Activated naive CD4-positive, alpha-beta T cell (primary cell): ENCODE measurements at places on chromosomes 5 and 9.

DNA sequence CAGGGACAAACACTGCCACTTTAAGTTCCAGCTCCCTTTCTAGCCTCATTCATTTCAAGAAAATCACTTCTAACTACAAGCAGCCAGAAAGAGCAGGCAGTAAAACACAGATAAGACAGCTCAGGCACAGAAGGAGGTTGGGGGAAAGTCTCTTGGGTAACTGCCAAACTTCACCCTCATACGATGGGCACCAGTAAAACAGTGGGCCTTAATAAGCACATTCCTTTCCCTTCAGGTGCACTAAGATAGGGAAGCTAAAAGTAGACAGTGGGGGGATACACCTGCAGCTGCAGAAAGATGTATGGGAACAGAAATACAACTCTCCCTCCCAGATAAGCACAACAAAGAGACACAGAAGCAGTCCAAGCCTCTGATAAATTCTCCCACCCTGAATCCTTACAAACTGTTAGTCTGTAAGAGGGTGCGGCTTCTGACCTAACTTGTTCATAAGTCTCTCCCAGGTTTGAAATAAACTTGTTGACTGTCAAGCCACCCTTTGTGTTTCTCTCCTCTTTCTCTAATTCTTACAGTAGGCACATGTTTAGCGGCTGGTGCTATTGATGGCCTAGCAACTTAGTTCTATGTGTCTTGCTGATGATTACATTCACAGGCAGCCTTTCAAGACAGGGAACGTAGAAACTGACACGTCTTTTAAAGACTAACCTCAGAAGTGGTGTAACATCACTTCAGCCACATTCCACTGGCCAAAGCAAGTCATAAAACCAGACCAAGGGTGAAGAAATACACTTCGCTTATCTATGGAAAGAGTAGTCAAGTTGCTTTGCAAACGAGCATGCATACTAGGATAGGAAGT lies 6.8 kb upstream of the CKS2 start:
- DNase-seq, result no peak

DNA sequence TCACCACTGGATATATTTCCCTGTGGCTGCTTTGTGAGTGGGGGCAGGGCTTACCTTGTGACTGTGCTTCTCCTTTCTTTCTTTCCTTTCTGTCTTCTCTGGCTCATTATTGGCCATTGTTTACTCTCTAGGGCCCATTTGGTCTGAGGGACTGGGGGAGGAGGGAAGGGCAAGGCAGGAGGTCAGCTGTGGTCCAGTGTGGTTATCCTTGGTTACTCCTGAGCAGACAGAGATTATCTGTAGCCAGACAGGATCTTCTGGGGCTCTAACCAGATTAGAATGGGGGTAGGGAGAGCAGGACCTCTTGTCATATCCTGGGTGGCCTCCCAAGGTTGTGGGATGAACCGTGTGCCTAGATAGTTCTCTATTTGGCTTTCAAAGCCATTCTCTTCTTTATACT lies 71.2 kb downstream of the ANKRD55 start:
- DNase-seq, result no peak

DNA sequence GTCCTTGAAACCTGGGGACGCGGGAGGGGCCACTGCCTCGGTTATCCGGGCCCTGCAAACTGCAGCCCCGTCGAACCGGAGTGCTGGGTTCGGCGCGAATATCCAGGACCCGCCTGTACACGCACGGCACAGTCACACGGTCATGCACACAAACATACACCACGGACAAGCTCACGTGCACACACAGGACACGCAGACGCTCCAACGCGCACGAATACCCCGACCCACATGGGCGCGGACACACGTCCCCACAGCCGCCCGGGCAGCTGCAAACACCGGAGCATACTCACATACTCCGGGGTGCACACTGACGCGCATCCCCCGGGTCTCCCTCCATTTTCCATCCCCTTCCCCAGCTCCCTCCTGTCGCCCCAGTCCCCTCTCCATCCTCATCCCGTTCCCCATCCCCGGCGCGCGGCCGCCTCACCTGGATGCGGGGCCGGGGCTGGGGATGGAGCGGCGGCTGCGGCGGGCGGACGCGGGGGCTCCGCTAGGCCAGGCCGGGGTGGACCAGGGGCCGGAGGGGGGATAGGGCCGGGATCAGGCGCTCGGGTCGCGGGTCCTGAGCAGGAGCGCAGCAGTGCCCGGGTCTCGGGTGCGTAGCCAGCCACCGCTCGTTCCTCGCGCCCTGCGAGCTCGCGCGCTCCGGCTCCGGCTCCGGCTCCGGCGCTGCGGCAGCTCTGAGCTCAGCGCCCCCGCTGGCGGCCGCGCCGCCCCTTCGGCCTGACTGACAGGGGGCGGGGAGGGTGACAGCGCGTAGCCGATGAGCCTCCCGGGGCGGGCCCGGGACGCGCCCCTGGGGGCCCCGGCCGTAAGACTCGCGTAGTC lies at the start of the genes EIF4E1B and SNCB:
Gene EIF4E1B (plus strand): TSS at position 823 of the 828 bp plus-strand sequence. CDS start 12,113 bp downstream, outside the sequence.
Gene SNCB (minus strand): TSS at position 682 of the 828 bp plus-strand sequence. CDS start 880 bp downstream, outside the sequence.
- DNase-seq, result no peak

- no peak for DNase-seq
These were observed 80.0 kb upstream of the GRHPR start for GRCh38 chr9:37342493-37342892.

- no peak for DNase-seq
These were observed 564.8 kb downstream of the ACTL7B start for GRCh38 chr9:108290839-108291585.

- DNase-seq, result no peak
These were observed 74.3 kb upstream of the SSBP2 start for GRCh38 chr5:81825237-81825636.

DNA sequence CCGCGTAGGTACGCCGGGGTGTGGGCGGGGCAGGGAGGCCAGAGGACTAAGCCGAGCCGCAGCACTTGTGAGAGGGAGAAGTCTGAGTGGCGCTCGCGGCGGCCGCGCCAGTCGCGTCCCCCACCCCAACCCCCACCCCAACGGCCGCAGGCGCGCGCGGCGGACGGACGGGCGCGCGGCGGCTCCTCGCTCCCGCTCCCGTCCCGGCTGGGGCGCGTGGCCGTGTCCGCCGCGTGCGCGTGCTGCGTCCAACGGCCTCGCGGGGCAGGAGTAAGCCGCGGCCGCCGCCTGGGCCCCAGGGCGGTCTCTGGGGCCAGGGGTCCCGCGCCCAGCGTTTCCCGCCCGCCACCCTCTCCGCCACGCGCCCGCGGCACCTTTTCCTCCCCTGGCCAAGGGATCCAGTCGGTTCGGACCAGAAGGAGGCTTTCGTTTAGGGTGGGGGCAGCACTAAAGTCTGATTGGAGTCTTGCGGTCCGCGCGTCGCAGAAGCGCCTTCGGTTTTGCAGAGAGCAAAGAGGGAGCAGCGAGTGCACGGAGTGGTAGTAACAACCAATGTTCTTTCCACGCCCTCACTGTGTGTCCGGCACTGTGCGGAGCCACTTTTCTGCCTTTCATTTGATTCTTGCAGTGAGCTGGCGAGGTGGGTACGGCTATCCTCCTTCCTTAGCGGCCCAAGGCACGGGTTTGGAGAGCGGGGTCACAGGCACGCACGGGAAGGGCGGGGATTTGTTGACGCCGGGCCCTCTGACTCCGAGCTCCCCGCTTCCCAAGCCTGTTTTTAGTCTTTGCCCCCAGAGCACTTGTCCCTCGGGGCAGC lies 483 bp downstream of the G3BP1 start:
- peak; percentile 34 for DNase-seq

GRCh38 chr5:148382961-148383360 lies 797 bp upstream of the FBXO38 start:
- DNase-seq, result no peak

DNA sequence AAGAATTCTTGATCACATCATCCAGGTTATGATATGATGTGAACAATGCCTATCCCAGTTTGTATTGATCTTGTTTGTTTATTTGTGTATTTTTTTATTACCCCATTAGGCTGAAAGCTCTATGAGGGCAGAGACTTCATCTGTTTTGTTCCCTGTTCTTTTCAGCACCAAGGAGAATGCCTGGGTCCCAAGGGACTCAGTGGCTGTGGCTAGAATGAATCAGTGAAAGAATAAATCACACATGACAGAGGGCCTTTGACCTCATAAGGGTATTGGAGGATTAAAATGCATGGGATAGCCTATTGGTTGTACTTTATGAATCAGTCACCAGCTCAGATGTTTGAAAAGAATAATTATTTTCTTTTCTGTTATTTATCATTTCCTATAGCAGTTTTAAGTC lies 292.2 kb downstream of the GAS1 start:
- no peak for DNase-seq

DNA sequence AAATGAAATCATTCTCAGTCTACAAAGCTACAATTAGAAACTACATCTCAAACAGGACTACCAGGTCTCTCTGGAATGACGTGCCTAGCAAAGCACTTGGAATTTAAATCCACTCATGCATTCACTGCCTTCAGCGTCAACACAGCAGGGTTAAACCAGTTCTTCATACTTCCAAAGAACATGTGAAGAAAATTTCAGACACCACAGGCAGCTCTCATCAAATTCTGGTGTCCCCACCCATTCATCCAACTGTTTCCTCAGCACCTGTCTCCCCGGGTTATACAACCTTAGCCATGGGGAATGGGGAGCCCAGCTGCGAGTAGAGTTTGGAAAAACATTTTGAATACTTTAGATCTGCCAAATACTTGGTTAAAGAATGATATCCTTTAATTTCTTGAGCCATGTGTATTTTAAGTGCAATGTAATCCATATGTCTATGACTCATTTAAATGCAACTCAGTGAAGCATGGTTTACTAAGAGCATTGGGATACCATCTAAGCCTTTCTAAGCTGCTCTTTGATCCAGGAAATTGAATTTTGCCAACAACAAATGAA lies 17.5 kb downstream of the ADAM19 start:
- DNase-seq, result no peak
